ENCODE measurements at places on chromosomes 1 and 21. TPM values are rescaled to one million over a fixed set of nuclear protein-coding genes. Genes with fewer than 3 reads are reported as not detected.

KIF21B gene
- not detected for total RNA-seq

DNA sequence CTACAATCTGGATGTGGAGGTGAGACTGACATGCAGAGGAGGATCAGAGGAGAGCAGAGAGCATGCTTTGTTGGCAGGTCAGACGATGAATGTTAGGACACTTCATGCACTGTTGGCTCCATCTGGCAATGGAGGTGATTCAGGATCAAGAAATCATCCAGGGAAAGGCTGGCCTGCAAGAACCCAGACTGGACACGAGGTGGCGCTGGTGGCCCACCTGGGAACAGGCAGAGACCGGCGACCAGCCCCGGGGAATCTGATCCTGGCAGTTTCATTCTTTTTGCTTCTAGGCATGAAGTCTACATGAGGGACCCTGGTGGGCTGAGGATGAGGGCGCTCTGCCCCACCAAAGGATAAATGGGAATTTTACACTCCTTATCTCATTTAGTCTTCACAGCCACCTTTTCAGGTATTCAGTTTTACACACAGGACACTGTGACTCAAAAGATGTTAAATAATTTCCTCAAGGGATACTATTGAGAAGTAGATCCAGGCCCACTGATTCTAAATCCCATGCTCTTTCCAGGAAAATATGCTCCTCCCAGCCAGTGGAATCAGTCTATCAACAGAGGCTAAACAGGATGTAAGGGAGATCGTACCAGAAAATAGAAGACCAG is 26.2 kb upstream of the SCMH1 start:
- H3K36me3 ChIP-seq = no peaks in the 10 kb centered on the region
- peaks cover 11% of the 10 kb centered on the region for H3K27me3 ChIP-seq
- DNase-seq = peak; percentile 55
- no peak overlapping the region for H3K27ac ChIP-seq
- no peak overlapping the region for H3K4me3 ChIP-seq

- no peaks in the 10 kb centered on the region for H3K36me3 ChIP-seq
- peaks cover 4% of the 10 kb centered on the region for H3K27me3 ChIP-seq
- DNase-seq = no peak
- H3K27ac ChIP-seq = no peak overlapping the region
- H3K4me1 ChIP-seq = peaks cover 10% of the 10 kb centered on the region
Measured at GRCh38 chr1:225476100-225476511, 48.3 kb upstream of the LBR start.

TTC39A gene
- total RNA-seq = 0.52 TPM

CCDC30 gene
- total RNA-seq = 1.2 TPM

- no peak for DNase-seq
- peaks cover 26% of the 10 kb centered on the region for H3K4me1 ChIP-seq
- H3K36me3 ChIP-seq = peaks cover 31% of the 10 kb centered on the region
- no peak overlapping the region for H3K4me3 ChIP-seq
- H3K27ac ChIP-seq = no peak overlapping the region
- no peaks in the 10 kb centered on the region for H3K27me3 ChIP-seq
Measured at GRCh38 chr21:44967082-44968047, 27.5 kb downstream of the SLX9 start.

ELF3 gene
- 0.09 TPM for total RNA-seq

MMEL1 gene
- total RNA-seq = not detected

TSNAX gene
- total RNA-seq = 47.7 TPM

TCHH gene
- total RNA-seq = not detected

DNA sequence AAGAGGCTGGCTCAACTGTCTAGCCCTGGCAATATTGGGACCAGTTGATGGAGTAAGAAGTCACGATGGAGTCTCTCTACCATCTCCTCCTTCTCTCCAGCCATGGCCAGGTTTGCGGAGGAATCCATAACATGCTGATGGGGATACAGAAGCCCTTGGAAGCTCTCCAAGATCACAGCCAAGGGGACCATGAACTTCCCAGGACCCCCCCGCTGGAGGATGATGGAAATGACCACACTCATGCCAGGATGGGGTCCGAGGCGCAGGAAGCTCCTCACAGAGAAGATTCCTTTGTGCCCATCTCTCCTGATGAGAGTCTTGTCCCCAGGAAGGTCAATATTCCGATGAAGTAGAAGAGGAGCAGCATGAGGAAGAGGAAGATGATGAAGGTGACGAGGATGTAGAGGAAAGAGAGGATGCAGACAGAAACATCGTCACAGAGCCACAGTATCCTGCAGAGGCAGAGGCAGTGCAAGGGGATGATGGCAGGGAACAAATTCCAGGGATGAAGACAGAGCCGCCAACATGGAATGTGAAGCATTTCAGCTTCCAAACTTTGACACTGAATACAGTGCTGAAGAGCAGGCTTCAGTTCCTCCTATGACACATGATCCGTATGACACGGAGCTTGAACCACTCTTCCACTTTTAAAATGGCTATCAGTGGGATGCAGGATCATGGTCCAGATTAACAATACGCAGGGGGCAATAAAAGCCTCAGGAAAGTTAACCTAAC is 57.9 kb upstream of the EDN2 start:
- H3K27me3 ChIP-seq = peaks cover 3% of the 10 kb centered on the region
- no peak for DNase-seq
- peaks cover 42% of the 10 kb centered on the region for H3K4me1 ChIP-seq
- H3K4me3 ChIP-seq = no peak overlapping the region
- H3K27ac ChIP-seq = no peak overlapping the region
- no peaks in the 10 kb centered on the region for H3K36me3 ChIP-seq

AADACL3 gene
- not detected for total RNA-seq

DNA sequence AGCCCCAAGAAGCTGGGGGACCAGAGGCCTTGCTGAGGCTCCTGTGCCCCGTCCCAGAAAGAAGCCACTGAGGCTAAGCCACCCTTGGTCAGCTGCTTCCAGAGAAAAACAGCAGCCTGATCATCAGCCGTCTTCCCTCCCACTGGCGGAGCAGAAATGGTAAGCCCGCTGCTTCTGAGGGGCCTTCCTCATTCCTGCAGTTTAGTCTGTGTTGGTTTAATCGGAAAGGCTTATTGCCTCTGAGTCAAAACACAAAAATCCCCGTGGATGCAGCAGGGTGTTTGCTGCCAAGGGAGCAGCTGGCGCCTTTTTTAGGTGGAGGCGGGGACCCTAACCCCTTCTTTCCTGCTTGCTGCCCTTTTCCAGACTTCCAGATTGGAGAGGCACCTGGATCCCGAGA is 33.9 kb downstream of the SPSB1 start:
- H3K27me3 ChIP-seq = 0 out of 2 replicates have a peak, but pooled peaks cover 1% of the 10 kb centered on the region
- H3K4me1 ChIP-seq = peaks cover 30% of the 10 kb centered on the region
- H3K27ac ChIP-seq = peak overlapping the region; percentile 55
- DNase-seq = peak; percentile 32

DNA sequence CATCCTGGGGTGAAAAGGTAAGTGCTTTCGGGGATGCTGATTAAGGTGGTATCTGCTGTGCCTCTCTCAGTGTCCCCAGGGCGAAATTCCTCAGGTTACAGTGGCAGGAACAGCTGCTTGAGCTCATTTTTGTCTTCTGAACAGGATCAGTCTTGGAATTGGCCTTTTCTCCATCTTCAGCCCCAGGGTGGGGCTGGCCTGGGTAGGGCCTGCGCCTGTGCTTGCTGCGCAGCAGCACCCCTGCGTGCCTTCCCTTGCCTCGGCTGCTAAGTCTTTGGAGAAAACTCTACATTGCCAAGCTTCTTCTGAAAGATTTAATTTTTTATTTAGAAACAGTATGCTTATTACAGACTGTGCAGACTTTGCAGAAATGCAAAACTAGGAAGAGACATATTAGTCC is 41.7 kb downstream of the ADARB1 start:
- no peak overlapping the region for H3K27ac ChIP-seq
- DNase-seq = no peak
- peaks cover 5% of the 10 kb centered on the region for H3K4me1 ChIP-seq
- no peak overlapping the region for H3K4me3 ChIP-seq
- peaks cover 13% of the 10 kb centered on the region for H3K27me3 ChIP-seq

- peak overlapping the region; percentile 17 for H3K4me3 ChIP-seq
- DNase-seq = no peak
- H3K36me3 ChIP-seq = no peaks in the 10 kb centered on the region
- H3K27ac ChIP-seq = no peak overlapping the region
- peaks cover 16% of the 10 kb centered on the region for H3K4me1 ChIP-seq
Measured at GRCh38 chr1:102715150-102715549, 393.2 kb downstream of the COL11A1 start.

GRCh38 chr1:207861442-207862177 is 49.3 kb downstream of the CD34 start:
- peaks cover 58% of the 10 kb centered on the region for H3K4me1 ChIP-seq
- peaks cover 44% of the 10 kb centered on the region for H3K36me3 ChIP-seq
- H3K4me3 ChIP-seq = no peak overlapping the region
- peaks cover 5% of the 10 kb centered on the region for H3K27me3 ChIP-seq
- DNase-seq = no peak
- H3K27ac ChIP-seq = peak overlapping the region; percentile 71

Data from HFFc6 (cell line).